Activated CD4-positive, alpha-beta memory T cell treated with anti-CD3 and anti-CD28 coated beads for 36 hours (primary cell): ENCODE measurements at places on chromosomes 1 and 21.
A peak's percentile ranks its signal among the peaks of the same experiment; 100 is the strongest.

- H3K27me3 ChIP-seq = peaks cover under 1% of the 10 kb centered on the region
- no peak overlapping the region for H3K27ac ChIP-seq
- H3K36me3 ChIP-seq = no peaks in the 10 kb centered on the region
- no peak overlapping the region for H3K4me3 ChIP-seq
- no peak for DNase-seq
- H3K4me1 ChIP-seq = no peaks in the 10 kb centered on the region
Observed at GRCh38 chr1:178417858-178418257, 78.9 kb downstream of the CLEC20A start.

GRCh38 chr1:113647164-113647563 is 112.1 kb downstream of the PHTF1 start:
- no peaks in the 10 kb centered on the region for H3K27me3 ChIP-seq
- H3K27ac ChIP-seq = no peak overlapping the region

GRCh38 chr1:60229821-60230220 is 156.3 kb upstream of the C1orf87 start:
- DNase-seq = no peak
- H3K4me3 ChIP-seq = no peak overlapping the region
- H3K36me3 ChIP-seq = no peaks in the 10 kb centered on the region
- H3K27ac ChIP-seq = no peak overlapping the region
- H3K27me3 ChIP-seq = no peaks in the 10 kb centered on the region
- H3K4me1 ChIP-seq = peaks cover 7% of the 10 kb centered on the region

GRCh38 chr1:244218220-244218619 is 167.1 kb downstream of the ZBTB18 start:
- H3K27ac ChIP-seq = no peak overlapping the region
- H3K4me3 ChIP-seq = no peak overlapping the region
- no peaks in the 10 kb centered on the region for H3K36me3 ChIP-seq
- peaks cover 3% of the 10 kb centered on the region for H3K27me3 ChIP-seq

DNA sequence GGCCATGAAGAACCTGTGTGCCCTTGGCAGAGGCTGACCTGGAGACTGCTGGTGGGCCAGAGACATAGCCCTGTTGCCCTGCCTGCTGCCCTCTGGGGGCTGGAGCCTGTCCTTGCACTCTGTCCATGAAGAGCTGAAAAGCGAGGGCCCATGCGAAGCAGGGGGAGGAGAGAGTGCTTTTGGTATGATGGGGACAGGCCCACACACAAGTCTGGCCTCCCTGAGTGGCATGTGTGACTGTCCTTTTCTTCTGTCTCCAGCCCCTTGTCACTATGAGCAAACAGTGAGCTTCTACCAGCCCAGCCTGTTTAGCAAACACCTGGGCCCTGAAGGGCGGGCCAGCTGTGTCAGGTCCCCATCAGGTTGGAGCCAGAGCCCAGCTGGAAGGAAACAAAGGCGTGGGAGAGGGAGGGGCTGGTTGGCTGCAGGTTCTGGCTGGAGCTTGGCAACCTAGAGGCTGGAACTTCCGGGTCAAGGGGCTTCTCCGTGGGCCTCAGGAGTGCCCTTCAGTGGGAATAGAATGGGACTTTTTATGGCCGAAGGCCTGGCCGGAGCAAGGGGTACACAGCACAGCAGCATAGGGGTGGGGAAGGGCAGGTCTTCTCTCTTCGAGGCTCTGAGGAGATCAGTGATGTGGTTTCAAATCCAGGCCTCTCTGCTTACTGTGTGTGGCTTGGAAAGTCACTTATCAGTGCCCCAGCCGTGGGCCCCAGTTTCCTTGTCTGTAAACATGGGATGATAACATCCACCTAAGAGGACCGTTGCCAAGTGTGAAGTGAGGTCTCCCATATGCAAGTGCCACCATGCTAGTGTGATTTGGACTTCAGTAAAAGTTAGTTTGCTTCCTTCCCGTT is 14.3 kb downstream of the QSOX1 start:
- DNase-seq = peak; percentile 58
- H3K4me3 ChIP-seq = no peak overlapping the region
- H3K4me1 ChIP-seq = no peaks in the 10 kb centered on the region
- peaks cover 2% of the 10 kb centered on the region for H3K36me3 ChIP-seq
- no peak overlapping the region for H3K27ac ChIP-seq

DNA sequence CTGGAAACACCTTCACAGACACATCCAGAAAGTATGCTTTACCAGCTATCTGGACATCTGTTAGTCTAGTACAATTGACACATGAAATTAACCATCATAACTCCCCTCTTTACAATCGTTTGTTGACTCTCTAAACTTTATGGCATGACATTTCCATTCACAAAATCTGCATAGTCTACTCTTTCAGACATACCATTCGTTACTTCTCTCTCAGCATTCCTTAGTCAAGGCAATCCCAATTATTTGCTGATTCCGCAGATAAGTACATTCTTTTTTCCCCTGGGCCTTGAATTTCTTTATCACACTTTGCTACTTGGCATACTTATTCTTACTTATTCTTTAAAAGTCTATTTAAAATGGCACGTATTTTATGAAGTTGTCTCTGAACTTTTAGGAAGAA is 15.1 kb upstream of the CRB1 start:
- H3K27me3 ChIP-seq = no peaks in the 10 kb centered on the region
- H3K4me3 ChIP-seq = no peak overlapping the region
- no peaks in the 10 kb centered on the region for H3K4me1 ChIP-seq
- H3K27ac ChIP-seq = no peak overlapping the region
- no peak for DNase-seq

- H3K4me3 ChIP-seq = no peak overlapping the region
- H3K27me3 ChIP-seq = no peaks in the 10 kb centered on the region
- H3K36me3 ChIP-seq = no peaks in the 10 kb centered on the region
- H3K4me1 ChIP-seq = peaks cover 23% of the 10 kb centered on the region
- no peak overlapping the region for H3K27ac ChIP-seq
Observed at GRCh38 chr1:172948457-172948856, 102.3 kb downstream of the TNFSF18 start.

GRCh38 chr1:221765527-221765926 is 23.6 kb upstream of the DUSP10 start:
- no peak for DNase-seq
- H3K4me3 ChIP-seq = no peak overlapping the region
- peaks cover 26% of the 10 kb centered on the region for H3K4me1 ChIP-seq
- H3K36me3 ChIP-seq = no peaks in the 10 kb centered on the region
- H3K27ac ChIP-seq = no peak overlapping the region

GRCh38 chr21:37415939-37416338 is 49.4 kb downstream of the DYRK1A start:
- no peak overlapping the region for H3K4me3 ChIP-seq
- peaks cover 84% of the 10 kb centered on the region for H3K4me1 ChIP-seq
- peak overlapping the region; percentile 62 for H3K27ac ChIP-seq
- H3K27me3 ChIP-seq = no peaks in the 10 kb centered on the region

DNA sequence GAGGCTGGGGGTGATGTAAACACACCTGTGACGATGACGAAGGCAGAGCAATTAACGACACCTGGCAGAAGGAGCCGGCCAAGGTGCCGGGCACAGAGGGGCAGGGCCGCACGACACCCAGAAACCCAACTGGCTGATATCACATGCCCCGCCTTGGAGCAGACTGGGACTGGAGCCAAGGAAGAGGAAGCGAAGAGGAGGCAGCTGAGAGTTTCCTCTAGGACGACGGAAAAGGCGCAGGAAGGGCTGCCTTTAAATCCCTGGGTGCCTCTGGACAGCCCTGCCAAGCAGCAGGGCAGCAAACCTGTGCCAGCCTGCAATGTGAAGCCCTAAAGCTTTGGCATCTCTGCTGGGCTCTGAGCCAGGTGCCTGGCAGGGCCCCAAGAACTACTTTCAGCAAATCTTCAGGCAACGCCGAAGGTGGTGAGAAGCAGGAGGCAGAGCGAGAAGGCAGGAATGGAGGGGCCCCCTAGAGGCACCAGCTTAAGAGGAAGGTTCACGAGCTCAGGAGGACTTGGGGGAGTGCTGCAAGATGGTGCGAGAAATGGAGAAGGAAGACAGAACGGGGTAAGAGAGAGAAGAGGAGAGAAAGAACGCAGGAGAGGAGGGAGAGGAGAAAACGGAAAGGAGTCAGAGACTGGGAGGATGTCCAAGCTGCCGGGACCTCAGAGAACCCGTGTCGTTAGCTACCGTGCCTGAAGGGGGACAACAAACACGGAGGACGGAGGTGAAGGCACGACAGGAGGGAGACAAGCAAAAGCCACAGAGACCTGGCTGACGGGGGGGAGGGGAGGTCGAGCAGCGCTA is 25.3 kb upstream of the PEF1 start:
- H3K36me3 ChIP-seq = no peaks in the 10 kb centered on the region
- DNase-seq = peak; percentile 36
- H3K4me1 ChIP-seq = peaks cover 11% of the 10 kb centered on the region
- no peak overlapping the region for H3K27ac ChIP-seq
- peaks cover 21% of the 10 kb centered on the region for H3K27me3 ChIP-seq

DNA sequence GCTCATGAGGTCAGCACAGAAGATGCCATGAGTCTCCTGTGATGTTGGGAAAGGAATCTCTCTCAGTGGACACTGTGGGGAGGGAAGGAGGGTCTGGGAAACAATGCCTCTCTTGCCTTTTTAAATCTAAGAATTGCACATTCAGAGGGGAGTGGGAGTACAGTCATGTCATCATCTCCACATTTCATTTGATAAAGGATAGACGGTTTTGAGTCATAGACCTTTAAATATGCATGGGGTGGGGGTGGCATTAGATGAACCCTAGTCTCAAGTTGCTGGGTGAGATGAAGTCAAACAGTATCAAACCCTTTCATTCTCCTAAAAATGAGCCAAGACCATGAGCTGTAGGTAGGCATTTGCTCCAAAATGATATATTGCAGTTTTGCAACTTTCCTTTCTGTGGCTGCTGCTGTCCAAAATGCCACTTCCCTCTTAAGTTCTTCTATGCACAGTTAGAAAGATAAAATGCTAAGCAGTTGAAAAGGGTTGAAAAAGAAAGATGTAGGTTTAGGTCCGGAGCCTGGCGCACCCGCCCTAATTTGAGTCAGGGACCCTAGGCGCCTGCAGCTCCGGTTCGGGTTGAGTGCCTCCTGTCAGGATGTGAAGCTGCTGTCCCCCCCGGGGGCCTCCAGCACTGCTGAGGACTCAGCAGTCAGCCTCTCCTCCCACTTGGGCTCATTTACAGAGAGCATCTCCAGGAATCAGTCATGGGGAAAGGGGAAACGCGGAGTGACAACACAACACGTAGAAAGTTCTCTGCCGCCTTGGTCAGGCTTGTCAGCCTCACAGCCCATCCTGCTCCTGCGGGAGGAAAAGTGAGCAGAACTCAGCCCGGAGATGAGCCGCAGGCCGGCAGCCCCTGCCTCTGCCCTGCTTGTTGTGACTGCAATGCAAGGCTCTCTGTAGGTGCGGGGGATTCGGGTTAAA is 479.3 kb upstream of the RUNX1 start:
- H3K4me3 ChIP-seq = peak overlapping the region; percentile 80
- DNase-seq = peak; percentile 78
- H3K27ac ChIP-seq = peak overlapping the region; percentile 84
- no peaks in the 10 kb centered on the region for H3K36me3 ChIP-seq

GRCh38 chr1:51648180-51649109 is 31.6 kb downstream of the OSBPL9 start:
- H3K4me3 ChIP-seq = no peak overlapping the region
- DNase-seq = no peak
- no peak overlapping the region for H3K27ac ChIP-seq
- no peaks in the 10 kb centered on the region for H3K27me3 ChIP-seq

- H3K4me3 ChIP-seq = no peak overlapping the region
- peaks cover 46% of the 10 kb centered on the region for H3K4me1 ChIP-seq
- H3K36me3 ChIP-seq = peaks cover 26% of the 10 kb centered on the region
- no peak overlapping the region for H3K27ac ChIP-seq
- no peaks in the 10 kb centered on the region for H3K27me3 ChIP-seq
- DNase-seq = no peak
Observed at GRCh38 chr1:200411406-200412257, 1.8 kb upstream of the ZNF281 start.

GRCh38 chr1:36855699-36856494 is 178.4 kb downstream of the GRIK3 start:
- H3K4me3 ChIP-seq = no peak overlapping the region
- no peaks in the 10 kb centered on the region for H3K36me3 ChIP-seq
- H3K27ac ChIP-seq = no peak overlapping the region
- DNase-seq = no peak

DNA sequence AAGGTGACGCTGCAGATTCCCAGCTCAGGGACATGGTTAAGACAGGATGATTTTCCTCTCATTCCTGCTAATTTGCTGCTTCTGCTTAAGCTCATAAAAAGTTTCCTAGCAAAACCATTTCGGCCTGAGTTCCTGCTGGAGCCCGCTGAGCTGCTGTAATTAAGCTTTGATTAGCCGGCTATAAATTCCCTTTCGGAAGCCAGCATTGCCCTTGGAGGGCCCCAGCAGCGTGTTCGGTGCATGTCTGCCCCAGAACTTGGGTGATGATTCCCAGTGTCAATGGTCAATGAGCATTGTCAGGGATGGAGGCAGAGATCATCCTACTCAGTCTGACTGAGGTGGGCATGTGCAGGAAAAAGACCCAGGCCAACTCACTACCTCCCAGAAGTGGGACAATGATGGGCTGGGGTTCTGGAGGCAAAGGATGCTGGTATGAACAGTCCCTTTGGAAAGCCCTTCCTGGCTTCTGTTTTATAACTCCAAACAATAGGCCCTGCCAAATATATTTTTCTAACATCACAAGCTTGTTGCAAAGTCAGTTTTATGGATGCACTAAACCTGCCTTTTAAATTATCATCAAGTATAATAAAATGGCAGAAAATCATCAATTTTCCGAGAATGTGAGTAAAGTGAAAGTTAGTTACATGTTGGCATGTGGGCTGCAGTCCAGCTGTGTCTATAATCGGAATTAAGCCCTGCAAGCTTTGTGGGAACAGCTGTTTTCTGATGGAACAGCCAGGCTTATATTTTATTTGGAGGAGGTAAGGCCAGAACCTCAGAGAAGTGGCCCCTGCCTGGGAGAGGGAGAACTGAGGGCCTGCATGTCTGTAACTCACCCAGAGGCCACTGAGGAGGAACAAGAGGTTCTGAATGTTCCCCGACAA is 257.1 kb downstream of the GRIK3 start:
- H3K27ac ChIP-seq = no peak overlapping the region
- H3K36me3 ChIP-seq = no peaks in the 10 kb centered on the region
- H3K4me3 ChIP-seq = no peak overlapping the region
- DNase-seq = no peak
- H3K4me1 ChIP-seq = no peaks in the 10 kb centered on the region

DNA sequence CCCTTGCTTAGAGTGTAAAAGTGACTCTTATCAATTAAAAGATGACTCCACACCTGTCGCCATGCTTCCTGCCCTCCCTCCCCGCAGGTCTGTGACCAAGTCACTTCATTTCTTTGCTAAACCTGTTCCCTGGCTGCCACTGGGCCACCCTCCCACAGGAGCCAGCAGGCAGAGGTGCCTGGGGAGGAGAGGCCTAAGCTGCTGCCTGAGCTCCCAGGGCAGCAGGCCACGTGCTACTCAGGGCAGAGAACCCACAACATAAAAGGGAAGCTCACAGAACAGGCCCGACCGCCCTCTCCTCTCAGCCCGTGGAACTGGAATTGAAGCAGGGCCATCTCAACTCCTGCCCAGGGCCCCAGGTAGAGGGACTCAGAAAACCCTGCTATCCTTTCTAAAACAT is 4.9 kb downstream of the C1orf198 start:
- H3K4me1 ChIP-seq = peaks cover 33% of the 10 kb centered on the region
- H3K4me3 ChIP-seq = no peak overlapping the region
- H3K27me3 ChIP-seq = peaks cover 9% of the 10 kb centered on the region
- DNase-seq = no peak

- no peaks in the 10 kb centered on the region for H3K4me1 ChIP-seq
- peaks cover 38% of the 10 kb centered on the region for H3K36me3 ChIP-seq
- H3K27ac ChIP-seq = no peak overlapping the region
- no peak overlapping the region for H3K4me3 ChIP-seq
Observed at GRCh38 chr1:200977071-200977754, 46.3 kb downstream of the KIF21B start.

GRCh38 chr1:85495556-85495955 is 30.6 kb upstream of the DDAH1 start:
- no peak overlapping the region for H3K27ac ChIP-seq
- H3K36me3 ChIP-seq = no peaks in the 10 kb centered on the region
- H3K4me1 ChIP-seq = no peaks in the 10 kb centered on the region
- H3K27me3 ChIP-seq = peaks cover 3% of the 10 kb centered on the region
- DNase-seq = no peak
- H3K4me3 ChIP-seq = no peak overlapping the region
